GM12865 (cell line): ENCODE measurements at places on chromosomes 5 and 9.

DNA sequence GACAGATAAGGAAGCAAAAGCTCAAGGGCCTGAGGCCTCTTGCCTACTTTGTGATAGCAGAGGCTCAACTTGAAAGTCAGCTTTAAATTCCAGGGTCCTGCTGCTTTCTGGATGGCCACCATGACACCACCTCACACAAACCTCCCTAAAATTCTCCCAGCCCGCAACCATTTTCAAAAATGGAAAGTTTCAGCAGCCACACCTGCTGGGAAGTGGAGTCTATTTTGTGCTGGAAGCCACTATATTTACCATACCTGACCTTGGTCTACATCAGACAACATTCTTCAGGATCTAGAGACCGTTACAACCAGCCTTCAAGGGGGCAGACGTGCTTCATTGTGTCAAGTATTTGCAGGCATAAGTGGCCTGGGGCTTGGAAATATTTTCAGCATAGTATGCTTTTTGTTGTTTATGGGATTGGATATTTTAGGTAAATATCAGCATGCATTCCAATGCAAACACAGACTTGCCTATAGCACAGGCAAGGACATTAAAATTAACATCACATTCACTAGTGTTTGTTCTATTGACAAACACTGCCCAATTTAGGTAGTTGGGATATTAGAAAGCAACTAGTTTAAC, 50.9 kb downstream of the BOD1 start:
- no peak for DNase-seq

- no peak for DNase-seq
These were observed 57.6 kb upstream of the SH3GL2 start for GRCh38 chr9:17521100-17521855.

DNA sequence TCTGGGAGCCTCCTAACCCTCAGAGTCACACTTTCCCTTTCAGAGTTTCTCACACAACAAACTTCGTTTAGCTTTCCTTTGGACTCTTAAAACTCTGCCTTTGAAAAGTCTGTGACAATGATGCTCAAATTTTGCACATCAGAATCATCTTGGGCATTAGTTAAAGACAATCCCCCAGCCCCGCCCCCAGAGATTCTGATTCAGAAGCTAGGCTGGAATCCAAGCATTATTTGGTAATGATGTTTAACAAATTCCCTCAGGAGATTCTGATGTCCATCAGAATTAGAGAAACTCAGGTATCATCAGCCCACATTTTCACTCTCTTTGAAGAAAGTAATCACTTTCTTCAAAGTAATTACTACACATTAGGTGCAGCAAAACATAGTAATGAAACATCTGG, 9.6 kb upstream of the PLPP1 start:
- DNase-seq = no peak

GRCh38 chr9:96048956-96049831, 173.7 kb downstream of the ERCC6L2 start:
- DNase-seq = no peak

DNA sequence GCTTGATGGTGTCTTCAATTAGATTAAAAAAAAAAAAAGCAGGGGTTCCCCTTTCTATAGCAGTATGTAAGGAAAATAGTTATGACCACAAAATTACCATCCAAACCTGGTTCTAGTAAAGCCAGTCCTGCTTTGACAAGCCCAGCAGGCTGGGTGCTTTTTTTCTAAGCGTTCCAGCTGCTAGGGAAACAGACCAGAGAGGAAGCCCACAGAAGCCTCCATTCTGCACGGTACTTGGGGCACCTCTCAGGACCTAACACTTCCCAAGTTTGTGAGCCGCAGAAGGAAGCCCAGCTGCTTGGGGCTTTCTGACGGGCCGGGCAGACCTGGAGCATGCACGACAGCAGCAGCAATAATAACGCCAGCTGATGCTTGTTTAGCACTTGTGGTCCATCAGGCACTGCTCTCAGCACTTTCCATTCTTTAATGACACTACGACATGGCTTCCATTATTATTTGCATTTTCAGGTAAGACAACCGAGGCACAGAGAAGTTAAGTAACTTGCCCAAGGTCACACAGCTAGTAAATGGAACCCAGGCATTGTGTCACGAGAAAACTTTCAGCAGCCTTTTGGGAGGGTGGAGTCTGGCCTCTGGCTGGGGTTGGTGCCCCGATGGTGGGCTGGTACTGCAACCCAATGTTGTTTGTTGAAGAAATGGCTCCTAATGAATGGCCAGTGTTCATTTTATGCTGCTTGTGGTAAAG, 15.4 kb downstream of the LMX1B start:
- no peak for DNase-seq

DNA sequence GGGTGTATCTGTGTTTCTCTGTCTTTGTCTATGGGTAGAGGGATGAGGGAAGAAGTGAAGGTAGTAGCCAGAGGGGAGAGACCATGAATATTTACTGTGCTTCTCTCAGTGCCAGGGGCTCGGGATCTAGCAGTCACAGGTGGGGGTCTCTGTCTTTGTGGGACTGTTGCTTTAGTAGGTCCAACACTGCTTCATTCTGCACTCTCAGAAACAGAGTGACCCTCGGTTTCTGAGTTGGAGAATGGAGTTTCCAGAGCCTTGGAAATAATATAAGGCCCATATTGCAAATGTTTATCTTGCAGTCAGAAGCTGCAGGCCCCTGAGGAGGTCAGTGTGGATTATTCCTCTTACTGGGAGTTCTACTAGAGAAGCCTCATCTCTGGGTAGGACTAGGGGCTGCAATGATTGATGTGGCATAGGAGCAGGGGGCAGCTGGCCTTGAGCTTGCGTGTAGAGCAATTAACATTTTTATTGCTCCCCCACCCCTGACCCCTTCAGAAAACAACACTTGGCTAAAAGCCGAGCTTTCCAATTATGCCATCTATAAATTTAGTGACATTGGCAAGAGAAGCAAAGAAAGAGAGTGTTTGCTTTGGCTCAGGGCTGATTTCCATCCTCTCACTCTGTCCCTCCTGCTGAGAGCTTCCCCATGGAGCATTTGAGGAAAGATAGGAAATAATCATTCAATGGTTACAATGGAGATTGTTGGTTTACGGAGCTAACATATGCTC, 55.0 kb upstream of the TRPC7 start:
- DNase-seq = no peak

DNA sequence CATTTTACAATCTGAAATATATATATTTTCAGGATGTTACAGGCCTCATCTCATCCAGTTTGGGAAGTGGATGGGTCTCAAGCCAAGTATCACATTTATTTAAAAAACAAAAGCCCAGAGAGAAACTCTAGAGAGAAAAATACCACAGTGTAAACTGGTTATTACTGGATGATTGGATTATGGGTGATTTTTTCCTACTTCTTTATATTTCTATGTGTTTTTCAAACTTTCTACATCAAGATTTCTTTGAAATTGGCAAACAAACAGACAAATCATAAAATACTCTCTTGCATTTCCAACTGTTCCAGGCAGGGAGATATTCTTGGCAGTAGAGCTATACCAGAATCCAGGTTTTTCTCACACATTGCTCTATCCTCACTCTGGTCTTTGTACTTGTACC, 116.0 kb upstream of the SMIM23 start:
- DNase-seq = no peak

DNA sequence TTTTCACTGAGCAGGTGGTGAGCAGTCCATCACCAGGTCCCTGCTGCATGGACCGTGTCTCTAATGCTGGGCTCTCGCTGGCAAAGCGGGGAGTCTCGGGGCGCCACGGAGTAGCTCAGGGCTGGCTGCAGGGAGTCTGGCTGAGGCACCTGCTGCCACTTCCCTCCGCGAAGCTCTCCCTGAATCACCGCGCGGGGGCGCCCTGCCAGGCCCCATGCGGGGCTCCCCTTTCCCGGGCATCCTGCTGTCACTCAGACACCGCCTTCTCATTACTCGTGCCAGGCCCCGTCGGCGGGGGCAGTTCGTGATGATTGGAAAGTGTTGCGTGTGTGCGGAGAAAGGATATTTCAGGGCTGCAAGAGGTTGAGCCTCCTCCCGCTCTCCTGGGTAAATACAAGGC, 335.8 kb downstream of the IRX2 start:
- no peak for DNase-seq

DNA sequence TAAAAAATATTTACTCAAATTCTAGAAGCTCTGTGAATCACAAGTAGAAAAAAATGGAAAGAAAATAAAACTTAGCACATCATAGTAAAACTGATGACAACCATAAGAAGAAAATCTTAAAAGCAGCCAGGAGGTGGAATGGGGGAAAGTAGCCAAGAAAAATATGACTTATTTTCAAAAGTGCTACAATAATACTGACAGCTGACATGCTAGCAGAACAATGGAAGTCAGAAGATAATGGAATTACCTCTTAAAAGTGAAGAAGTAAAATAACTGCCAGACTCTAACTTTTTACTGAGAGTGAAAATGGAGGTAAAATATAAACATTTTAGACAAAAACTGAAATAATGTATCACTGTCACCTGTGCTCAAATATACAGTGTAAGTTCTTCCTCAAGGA, 532.2 kb upstream of the SGCD start:
- DNase-seq = no peak

- DNase-seq = no peak
These were observed 103.1 kb downstream of the EPB41L4A start for GRCh38 chr5:112316006-112316405.

DNA sequence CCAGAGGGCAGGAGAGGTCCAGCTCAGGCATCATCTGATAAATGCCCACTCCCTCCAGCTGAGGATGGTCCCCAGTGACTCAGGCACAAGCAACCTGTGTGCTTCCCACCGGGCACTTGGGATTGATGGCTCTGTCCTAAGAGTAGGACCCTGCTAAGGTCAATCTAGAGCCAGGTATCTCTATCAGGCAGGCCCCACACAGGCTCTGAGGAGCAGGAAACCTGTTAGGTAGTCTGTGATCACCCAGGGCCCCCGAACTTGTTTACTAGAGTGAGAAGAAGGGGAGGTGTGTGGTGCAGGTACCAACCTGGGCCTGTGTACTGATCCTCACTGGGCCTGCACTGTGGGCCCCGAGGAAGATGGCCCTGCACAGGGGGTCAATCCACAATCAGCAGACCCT, 119.6 kb upstream of the FSTL4 start:
- no peak for DNase-seq

GRCh38 chr9:130974697-130975096, 34.3 kb upstream of the LAMC3 start:
- DNase-seq = no peak

- DNase-seq = no peak
These were observed 120.4 kb downstream of the EBF1 start for GRCh38 chr5:158979290-158979689.

DNA sequence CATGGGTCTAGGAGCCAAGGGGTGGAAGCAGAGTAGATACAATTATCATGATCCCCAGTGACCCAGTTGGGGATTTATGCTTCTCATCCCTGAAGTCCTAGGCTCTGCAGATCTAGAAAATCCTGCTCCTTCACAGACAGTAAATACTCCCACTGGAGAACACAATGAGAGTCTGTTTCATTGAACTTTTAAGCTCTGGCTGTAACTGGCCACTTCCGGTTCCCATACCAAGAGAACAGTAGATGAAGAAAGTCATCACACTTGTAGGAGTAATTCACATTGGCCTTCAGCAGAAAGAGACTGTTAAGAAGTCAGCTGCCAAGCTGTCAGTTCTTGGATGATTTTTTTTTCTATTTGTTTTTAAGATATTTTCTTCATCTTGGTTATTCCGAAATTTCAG, 597.1 kb downstream of the ACTL7B start:
- DNase-seq = no peak

- DNase-seq = no peak
These were observed 648.5 kb downstream of the MTRR start for GRCh38 chr5:8517456-8517855.

GRCh38 chr5:17343675-17344074, 126.2 kb downstream of the BASP1 start:
- peak; percentile 62 for DNase-seq

DNA sequence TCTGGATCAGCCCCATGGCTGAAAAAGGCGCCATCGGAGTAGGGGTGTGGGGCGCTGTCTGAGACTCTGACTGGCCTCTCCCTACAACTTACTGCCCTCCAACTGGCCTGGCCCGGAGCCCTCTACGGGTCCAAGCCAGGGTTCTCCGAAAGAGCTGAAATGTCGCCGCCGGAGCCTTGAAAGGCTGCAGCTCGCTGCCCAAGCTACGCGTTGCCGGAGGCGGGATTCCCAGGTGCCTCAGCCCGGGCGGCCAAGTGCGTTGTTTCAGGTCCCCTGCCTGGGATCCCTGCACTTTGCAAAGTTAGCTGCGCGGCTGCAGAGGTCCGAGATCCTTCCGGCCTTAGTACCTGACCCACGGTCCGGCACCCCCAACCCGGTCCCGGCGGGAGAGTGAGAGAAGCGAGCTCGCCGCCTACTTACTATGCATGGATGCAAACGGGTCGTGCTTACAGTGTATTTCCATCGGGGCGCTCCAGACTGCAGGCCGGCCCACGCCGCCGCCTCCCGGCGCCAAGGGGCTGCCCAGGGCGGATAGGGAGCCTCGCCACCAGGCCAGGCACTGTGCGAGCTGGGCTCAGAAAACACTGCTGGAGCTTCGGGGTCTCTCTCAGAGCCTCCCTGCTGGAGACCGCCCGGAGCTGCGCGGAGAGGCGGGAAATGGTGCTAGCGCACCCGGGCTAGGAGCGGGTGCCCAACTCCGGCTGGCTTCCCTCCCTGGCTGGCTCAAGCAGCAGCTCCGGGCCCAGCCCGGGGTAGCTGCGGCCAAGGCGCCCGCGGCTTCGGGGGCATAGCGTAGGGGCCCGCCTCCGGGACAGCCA, 7.7 kb downstream of the PAX5 start:
- DNase-seq = peak; percentile 53

DNA sequence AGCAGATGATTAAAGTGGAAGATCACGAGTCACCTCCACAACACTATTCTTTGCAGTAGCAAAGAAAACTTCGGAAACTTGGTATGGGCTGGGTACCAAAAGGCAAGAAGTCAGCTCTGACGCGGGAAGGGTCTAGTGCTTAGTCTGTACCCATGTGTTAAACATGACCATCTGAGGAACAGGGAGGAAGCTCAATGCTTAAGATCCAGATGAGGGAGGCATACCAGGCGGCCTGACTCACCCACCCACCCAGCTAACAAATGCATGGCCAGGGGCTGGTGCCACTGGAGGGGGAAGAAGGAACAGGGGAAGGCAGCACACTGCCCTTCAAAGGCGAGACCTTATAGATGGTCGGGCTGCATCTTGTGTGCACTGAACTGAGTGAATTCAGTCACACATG, 41.8 kb downstream of the CAMSAP1 start:
- no peak for DNase-seq

GRCh38 chr5:87541033-87541432, 128.3 kb upstream of the CCNH start:
- DNase-seq = peak; percentile 9

- no peak for DNase-seq
These were observed 6.5 kb upstream of the NHP2 start for GRCh38 chr5:178160176-178160575.

DNA sequence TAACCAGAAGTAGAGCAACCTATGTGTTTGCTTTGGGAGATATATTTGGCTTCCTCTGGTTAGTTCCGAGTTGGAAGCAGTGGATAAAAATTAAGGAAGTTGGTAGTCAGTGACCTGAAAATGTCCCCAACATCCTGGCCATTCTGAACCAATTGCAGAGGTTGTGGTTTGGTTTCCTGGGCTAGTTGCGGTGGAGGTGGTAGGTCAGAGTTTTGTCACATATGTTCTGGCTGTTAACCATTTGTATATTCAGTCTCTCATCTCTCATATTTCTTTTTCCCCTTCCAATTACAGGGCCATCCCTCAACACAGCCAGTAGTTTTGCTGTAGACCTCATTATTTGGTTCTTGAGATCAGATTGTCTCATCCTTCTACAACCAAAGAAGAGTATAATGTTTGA, 1026.9 kb downstream of the PTPRD start:
- peak; percentile 11 for DNase-seq
